ENCODE measurements at places on chromosomes 11 and 22. TPM values are rescaled to one million over a fixed set of nuclear protein-coding genes. Genes with fewer than 3 reads are reported as not detected.

Gene ZNF214
- 2.1 TPM for total RNA-seq

DNA sequence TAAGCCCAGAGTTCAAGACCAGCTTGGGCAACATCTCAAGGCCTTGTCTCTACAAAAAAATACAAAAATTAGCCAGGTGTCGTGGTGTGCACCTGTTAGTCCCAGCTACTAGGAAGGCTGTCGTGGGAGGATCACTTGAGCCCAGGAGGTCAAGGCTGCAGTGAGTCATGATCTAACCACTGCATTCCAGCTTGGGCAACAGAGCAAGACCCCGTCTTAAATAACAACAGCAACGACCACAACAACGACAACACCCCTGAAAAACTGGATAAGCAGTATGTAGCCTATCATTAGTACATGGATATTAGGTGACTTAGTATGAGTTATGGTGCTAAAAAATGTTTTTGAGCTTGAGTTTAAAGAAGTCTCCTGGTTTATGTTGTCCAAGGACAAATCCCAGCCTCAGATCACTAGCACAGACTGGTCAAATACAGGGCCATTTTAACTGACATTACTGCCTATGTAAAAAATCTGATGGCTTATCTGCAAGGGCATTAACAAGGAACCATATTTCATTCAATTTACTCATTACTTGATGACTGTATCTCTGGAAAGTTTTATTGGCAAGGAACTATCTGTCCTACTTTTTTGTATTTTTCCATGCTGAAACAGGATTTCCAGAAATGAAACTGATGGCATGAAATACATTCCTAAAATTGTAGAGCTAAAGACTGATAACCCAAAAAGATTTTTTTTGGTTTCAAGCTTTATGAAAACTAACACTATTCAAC, 23.4 kb downstream of the C2CD3 start:
- H3K36me3 ChIP-seq, result no peaks in the 10 kb centered on the region
- no peak overlapping the region for H3K27ac ChIP-seq

GRCh38 chr11:125923012-125923579, 18.8 kb downstream of the DDX25 start:
- H3K36me3 ChIP-seq, result no peaks in the 10 kb centered on the region
- no peaks in the 10 kb centered on the region for H3K4me1 ChIP-seq
- H3K27ac ChIP-seq, result no peak overlapping the region
- H3K4me3 ChIP-seq, result no peak overlapping the region
- peaks cover 48% of the 10 kb centered on the region for H3K27me3 ChIP-seq
- DNase-seq, result peak; percentile 82

DNA sequence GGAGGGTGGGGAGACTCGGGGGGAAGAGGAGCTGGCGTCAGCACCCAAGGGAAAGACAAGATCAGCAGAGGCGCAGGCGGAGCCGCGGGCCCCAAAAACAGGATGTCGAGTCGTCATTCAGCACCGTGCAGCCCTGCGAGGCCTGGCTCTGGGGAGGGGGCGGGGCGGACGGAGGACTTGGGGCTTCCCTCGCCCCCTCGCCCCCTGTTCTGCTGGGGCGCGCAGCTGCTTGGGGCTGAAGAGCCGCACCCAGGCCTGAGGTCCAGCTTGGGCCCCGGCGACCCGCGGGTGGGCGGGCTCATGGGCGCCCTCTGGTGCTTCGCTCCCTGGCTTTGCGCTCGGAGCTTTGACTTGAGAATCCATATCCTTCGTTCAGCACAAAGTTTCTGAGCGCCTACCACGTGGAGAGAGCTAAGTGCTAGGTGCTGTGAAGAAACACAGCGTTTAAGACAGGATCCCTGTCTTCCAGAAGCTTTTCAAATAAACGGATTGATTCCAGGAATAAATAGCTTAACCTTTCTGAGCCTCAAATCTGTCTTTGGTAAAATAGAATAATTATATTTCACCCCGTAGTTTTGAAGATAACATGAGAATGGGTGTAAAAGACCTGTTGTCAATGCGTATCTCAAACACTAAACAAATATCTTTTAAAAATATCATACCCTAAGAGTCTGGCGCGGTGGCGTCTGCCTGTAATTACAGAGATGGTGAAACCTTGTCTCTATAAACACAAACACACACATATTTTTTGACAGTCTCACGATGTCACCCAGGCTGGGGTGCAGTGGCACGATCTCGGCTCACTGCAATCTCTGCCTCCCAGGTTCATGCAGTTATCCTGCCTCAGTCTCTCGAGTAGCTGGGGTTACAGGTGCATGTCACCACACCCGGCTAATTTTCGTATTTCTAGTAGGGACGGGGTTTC, 929 bp upstream of the RHOG start:
- DNase-seq, result peak; percentile 93
- no peaks in the 10 kb centered on the region for H3K27me3 ChIP-seq
- H3K27ac ChIP-seq, result peak overlapping the region; percentile 85
- H3K36me3 ChIP-seq, result no peaks in the 10 kb centered on the region
- H3K4me1 ChIP-seq, result peaks cover 17% of the 10 kb centered on the region
- H3K4me3 ChIP-seq, result peak overlapping the region; percentile 85

DNA sequence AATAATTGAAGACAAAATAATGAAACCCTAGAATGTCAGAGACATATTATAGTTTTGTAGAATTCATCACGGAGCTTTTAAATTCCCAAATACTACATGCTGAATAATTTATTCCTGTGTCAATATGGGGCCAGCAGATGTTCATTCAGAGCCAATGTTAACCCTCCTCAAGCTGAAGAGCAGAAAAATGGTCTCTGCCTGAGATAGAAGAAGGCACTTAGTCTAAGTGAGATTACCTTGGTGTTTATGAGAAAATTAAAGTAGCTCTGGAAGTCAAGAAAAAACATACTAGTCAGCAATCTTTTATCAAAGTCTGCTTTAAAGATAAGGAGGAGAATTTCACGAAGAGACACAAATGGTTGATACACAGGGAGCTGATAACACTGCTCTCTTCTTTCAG, 328.2 kb downstream of the TTC28 start:
- no peaks in the 10 kb centered on the region for H3K27me3 ChIP-seq
- H3K4me3 ChIP-seq, result no peak overlapping the region
- H3K4me1 ChIP-seq, result no peaks in the 10 kb centered on the region

Gene OR4A16
- total RNA-seq, result not detected

DNA sequence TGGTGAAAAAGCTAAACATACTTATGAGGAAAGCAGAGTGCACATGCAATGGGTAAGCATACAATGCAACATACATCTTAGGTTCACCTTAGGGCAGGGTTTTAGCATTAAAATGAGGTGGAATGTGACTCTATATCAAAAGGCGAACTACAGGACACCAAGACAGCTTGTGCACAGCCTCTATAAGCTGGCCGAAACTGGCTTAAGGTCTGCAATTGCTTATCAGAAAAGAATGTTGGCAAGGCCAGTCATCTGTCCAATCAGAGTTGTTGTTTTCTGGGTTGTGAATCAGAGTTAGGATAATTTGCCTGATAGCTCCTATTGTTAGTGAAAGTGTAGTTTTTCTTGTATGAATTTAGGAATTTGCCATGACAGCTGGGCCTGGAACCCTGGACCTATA, 76.5 kb downstream of the LRRC4C start:
- no peaks in the 10 kb centered on the region for H3K36me3 ChIP-seq
- no peak overlapping the region for H3K27ac ChIP-seq
- DNase-seq, result no peak
- no peaks in the 10 kb centered on the region for H3K4me1 ChIP-seq
- no peaks in the 10 kb centered on the region for H3K27me3 ChIP-seq

Gene SLC22A6
- not detected for total RNA-seq

DNA sequence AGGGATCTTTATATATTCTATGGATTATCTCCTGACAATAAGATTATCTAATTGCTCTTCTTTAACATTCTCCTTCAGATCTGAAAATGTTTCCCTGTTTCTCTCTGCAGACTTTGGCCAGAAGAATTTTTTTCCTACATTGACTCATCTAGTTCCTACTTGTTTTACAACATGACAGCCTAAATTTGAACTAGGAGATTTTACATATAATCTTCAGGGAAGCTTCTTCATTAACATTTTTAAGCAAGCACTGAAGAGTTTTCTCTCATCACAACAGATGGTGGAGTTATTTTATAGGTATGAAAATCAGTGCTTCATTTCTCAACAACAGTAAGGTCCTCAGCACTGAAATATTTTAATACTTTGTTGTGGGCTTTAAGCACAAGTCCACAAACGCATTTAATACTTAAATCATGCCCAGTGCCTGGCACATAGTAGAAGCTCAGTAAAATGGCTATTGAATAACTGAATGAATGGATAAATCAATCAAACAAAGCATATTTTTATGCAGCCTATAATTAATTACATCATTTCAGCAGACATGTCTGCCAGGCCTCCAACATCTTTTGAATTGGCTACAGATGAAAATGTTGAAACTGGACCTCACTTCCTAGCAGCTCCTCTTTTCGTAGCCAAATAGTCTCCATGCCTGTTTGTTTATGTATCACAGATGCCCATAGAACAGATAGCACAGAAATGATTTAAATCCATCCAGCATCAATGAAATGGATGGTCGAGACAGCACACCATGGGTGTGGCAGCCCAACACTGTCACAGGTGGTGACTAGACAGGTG, 117.3 kb upstream of the POU2AF2 start:
- peaks cover 21% of the 10 kb centered on the region for H3K27me3 ChIP-seq
- no peak overlapping the region for H3K27ac ChIP-seq
- no peak for DNase-seq
- H3K4me1 ChIP-seq, result no peaks in the 10 kb centered on the region
- H3K36me3 ChIP-seq, result no peaks in the 10 kb centered on the region
- H3K4me3 ChIP-seq, result no peak overlapping the region

- no peak overlapping the region for H3K4me3 ChIP-seq
- peak; percentile 40 for DNase-seq
- peaks cover 34% of the 10 kb centered on the region for H3K36me3 ChIP-seq
- H3K27me3 ChIP-seq, result no peaks in the 10 kb centered on the region
These were observed 76.1 kb upstream of the UCP3 start for GRCh38 chr11:74084796-74085541.

DNA sequence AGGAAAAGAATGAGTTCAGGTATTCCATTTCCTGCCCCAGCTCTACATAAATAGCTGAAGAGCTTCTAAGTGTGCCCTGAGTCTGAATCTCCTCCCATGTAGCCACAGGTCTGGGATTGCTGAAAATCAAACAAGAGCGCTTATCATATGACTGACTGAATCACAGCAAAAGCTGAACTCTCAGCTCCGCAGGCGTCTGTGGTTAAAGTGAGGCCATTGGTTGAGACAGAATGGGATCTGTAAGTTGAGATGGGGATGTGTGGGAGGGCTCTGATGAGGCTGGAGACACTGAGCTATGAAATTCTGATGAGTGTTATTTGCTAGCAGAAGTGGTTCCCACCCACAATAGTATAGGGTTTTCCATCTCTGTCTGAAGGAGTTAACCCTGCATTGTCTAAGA, 637.0 kb downstream of the OPCML start:
- no peak overlapping the region for H3K4me3 ChIP-seq
- no peak overlapping the region for H3K27ac ChIP-seq
- H3K36me3 ChIP-seq, result no peaks in the 10 kb centered on the region
- no peaks in the 10 kb centered on the region for H3K4me1 ChIP-seq
- peak; percentile 18 for DNase-seq

GRCh38 chr11:284105-285020, 4.6 kb upstream of the PGGHG start:
- H3K27me3 ChIP-seq, result peaks cover 42% of the 10 kb centered on the region
- H3K36me3 ChIP-seq, result no peaks in the 10 kb centered on the region
- no peak overlapping the region for H3K27ac ChIP-seq

- no peak overlapping the region for H3K27ac ChIP-seq
- no peak overlapping the region for H3K4me3 ChIP-seq
- no peaks in the 10 kb centered on the region for H3K36me3 ChIP-seq
- no peaks in the 10 kb centered on the region for H3K27me3 ChIP-seq
- no peak for DNase-seq
These were observed 16.2 kb downstream of the PIWIL4 start for GRCh38 chr11:94583213-94583865.

DNA sequence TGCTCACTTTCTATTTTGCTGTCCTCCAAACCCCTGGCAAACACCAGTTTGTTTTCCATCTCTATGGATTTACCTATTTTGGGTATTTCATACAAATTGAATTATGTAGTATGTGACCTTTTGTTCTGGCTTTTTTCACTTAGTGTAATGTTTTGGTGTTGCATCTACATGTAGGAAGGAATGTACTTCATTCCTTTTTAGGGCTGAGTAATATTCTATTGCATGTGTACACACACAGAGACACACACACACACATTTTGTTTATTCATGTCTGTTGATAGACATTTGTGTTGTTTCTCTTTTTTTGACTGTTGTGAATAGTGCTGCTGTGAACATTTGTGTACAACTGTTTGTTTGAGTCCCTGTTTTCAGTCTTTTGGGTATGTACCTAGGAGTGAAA, 90.4 kb downstream of the UVRAG start:
- H3K36me3 ChIP-seq, result no peaks in the 10 kb centered on the region
- DNase-seq, result no peak
- no peaks in the 10 kb centered on the region for H3K27me3 ChIP-seq
- no peak overlapping the region for H3K4me3 ChIP-seq
- H3K4me1 ChIP-seq, result no peaks in the 10 kb centered on the region

All from GM23248 (cell line).